ENCODE measurements at places on chromosomes 2 and 18.

- DNase-seq, result no peak
Observed at GRCh38 chr18:49768051-49768391, 45.3 kb downstream of the ACAA2 start.

GRCh38 chr2:231058761-231059550 lies 2.3 kb downstream of the PSMD1 start:
- DNase-seq, result no peak

- DNase-seq, result no peak
Observed at GRCh38 chr2:120570001-120570400, 165.7 kb upstream of the GLI2 start.

GRCh38 chr2:241617431-241618154 lies 19.4 kb downstream of the THAP4 start:
- DNase-seq, result peak; percentile 52

DNA sequence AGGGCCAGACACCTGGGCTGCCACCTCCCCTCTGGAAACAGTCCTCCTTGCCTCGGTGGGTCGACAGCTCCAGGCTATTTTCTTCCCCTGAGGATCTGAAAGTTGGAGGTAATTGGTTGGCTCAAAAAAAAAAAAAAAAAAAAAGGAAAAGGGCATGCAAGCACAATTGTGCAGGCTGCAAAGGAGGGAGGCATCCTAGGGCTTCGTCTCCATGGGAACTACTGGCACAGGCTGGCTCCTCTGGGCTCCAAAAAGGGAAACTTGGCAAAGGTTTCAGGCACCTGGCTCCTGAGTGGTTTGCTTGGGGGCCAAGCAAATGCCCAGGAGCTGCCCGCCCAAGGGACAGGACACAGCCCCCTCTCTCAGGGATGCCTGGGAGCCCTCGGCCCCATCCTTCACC lies 1.1 kb upstream of the KCNIP3 start:
- DNase-seq, result no peak

GRCh38 chr2:26723991-26724750 lies 31.6 kb downstream of the KCNK3 start:
- DNase-seq, result no peak

DNA sequence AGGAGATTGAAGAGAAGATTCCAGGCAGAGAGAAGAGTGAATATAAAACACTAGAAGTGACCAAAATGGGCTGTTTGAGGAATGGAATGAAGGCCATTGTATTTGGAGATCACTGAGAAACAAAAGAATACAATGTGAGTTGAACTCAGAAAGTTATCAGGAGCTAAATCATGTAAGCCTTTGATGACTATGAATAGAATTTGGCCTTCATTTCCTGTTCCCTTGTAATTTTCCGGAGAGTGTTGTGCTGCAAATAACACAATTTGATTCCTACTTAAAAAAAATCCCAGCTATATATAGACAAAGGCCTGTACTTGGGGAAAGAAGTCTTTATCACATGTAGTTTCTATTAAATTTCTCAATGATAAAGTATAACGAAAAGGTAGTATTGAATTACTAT lies 33.7 kb upstream of the KYNU start:
- DNase-seq, result no peak

GRCh38 chr2:78465707-78466106 lies 559.8 kb upstream of the REG3G start:
- DNase-seq, result no peak

Data from CD4-positive, alpha-beta T cell treated with Interleukin-15 for 4 hours (primary cell).